ENCODE measurements at places on chromosomes 5 and 9. TPM values are rescaled to one million over a fixed set of nuclear protein-coding genes. Genes with fewer than 3 reads are reported as not detected.

SMIM33 gene
- total RNA-seq, result not detected

CDKN2A gene
- 86.1 TPM for total RNA-seq

INSL4 gene
- not detected for total RNA-seq

CWC27 gene
- 28.6 TPM for total RNA-seq

SLC45A2 gene
- 0.45 TPM for total RNA-seq

MEGF9 gene
- total RNA-seq, result 15.7 TPM

DBH gene
- total RNA-seq, result not detected

ANXA2R gene
- 1.9 TPM for total RNA-seq

FAXDC2 gene
- 33.9 TPM for total RNA-seq

AIF1L gene
- total RNA-seq, result 20.0 TPM

C9 gene
- total RNA-seq, result not detected

CDH9 gene
- total RNA-seq, result 1.2 TPM

PCDHB14 gene
- total RNA-seq, result 7.1 TPM

SAXO1 gene
- 0.43 TPM for total RNA-seq

PCDHB10 gene
- 11.7 TPM for total RNA-seq

PCDHGB3 gene
- total RNA-seq, result 0.64 TPM

ZFP62 gene
- total RNA-seq, result 48.9 TPM

CDKN2B gene
- 40.3 TPM for total RNA-seq

NEUROG1 gene
- not detected for total RNA-seq

ESM1 gene
- 0.23 TPM for total RNA-seq

UBAP2 gene
- total RNA-seq, result 51.5 TPM

IL31RA gene
- not detected for total RNA-seq

OGN gene
- total RNA-seq, result 2.6 TPM

RNF14 gene
- 35.1 TPM for total RNA-seq

FAM114A2 gene
- 28.3 TPM for total RNA-seq

NR6A1 gene
- 5.9 TPM for total RNA-seq

AMBP gene
- total RNA-seq, result 0.22 TPM

SPATA31E1 gene
- total RNA-seq, result 0.09 TPM

SVEP1 gene
- total RNA-seq, result 45.2 TPM

PDCD1LG2 gene
- total RNA-seq, result not detected

CEL gene
- 4.3 TPM for total RNA-seq

GFPT2 gene
- 16.3 TPM for total RNA-seq

TMC1 gene
- total RNA-seq, result 0.22 TPM

DOK3 gene
- 5.8 TPM for total RNA-seq

PCDHGB6 gene
- 75.7 TPM for total RNA-seq

FBP1 gene
- 5.9 TPM for total RNA-seq

CARD9 gene
- total RNA-seq, result 3.6 TPM

IL3 gene
- not detected for total RNA-seq

ENC1 gene
- total RNA-seq, result 125 TPM

POU5F2 gene
- 1.9 TPM for total RNA-seq
